ENCODE measurements at places on chromosomes 6 and 20.
A peak's percentile ranks its signal among the peaks of the same experiment; 100 is the strongest.

DNA sequence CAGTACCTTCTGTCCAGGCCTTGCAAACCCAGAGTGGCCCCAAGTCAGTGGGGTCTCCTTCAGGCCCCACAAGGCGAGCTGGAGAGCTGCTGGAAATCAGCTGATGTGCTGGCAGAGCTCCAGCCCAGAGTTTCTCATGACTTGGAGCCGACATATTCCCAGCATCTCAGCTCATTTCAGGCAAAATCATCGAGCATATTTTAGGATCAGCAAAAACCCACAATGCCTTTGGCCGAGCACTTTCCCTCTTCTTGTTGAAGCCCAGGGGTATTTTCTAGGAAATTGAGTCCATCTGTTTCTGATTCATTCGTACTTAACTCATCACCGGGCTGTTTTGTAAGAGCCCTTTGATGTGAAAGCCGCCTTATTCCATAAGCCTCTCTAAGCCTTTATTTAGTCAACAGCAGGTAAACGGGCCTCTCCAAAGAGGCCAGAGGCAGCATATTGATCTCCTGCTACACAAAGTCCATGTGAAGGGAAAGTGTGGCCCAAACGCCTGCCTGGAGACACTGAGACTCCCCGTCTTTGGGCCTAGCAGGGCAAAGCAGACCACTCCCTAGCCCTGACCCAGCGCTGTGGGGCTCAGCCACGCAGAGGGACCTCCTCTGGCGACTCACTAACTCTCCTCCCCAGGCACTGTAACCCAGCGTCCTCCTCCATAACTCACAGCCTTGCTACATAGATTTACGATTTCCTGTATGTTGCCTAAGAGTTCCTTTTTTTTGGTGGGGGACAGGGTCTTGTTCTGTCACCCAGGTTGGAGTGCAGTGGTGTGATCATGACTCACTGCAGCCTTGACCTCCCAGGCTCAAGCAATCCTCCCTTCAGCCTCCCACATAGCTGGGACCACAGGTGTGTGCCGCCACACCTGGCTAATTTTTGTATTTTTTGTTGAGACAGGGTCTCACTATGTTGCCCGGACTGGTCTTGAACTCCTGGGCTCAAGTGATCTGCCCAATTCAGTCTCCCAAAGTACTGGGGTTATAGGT lies 12.1 kb upstream of the C20orf203 start:
- no peak for DNase-seq

- no peak for DNase-seq
Measured at GRCh38 chr6:122128445-122128844, 271.0 kb upstream of the HSF2 start.

DNA sequence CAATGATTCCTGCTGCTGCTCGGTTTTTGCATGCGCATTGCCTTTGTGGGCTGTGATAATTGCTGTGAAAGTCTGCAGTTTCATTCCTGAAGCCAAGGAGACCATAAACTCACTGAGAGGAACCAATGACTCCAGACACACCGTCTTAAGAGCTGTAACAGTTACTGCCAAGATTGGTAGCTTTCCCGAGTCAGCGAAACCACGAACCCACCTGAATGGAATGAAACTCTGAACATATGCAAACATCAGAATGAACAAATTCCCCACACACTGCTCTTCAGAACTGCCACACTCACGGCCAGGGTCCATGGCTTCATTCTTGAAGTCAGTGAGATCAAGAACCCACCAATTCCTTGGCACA lies 37.7 kb downstream of the TRIM27 start:
- DNase-seq, result no peak

GRCh38 chr6:131807321-131807643 lies 538 bp upstream of the ENPP1 start:
- DNase-seq, result no peak

GRCh38 chr20:35093267-35093884 lies 769 bp upstream of the TRPC4AP start:
- DNase-seq, result no peak

GRCh38 chr6:111837641-111838500 lies 35.4 kb downstream of the FYN start:
- peak; percentile 85 for DNase-seq

GRCh38 chr6:73520688-73521350 lies at the start of gene EEF1A1:
Gene EEF1A1, minus strand, starts transcription at chr6:73521032. Its CDS starts 1,006 bp downstream, at chr6:73520026.
- peak; percentile 98 for DNase-seq

GRCh38 chr6:140541288-140541687 lies 1166.8 kb upstream of the CITED2 start:
- no peak for DNase-seq

- DNase-seq, result no peak
Measured at GRCh38 chr20:20273286-20273685, 94.6 kb upstream of the INSM1 start.

GRCh38 chr6:106158816-106159215 lies 72.7 kb downstream of the PRDM1 start:
- no peak for DNase-seq

DNA sequence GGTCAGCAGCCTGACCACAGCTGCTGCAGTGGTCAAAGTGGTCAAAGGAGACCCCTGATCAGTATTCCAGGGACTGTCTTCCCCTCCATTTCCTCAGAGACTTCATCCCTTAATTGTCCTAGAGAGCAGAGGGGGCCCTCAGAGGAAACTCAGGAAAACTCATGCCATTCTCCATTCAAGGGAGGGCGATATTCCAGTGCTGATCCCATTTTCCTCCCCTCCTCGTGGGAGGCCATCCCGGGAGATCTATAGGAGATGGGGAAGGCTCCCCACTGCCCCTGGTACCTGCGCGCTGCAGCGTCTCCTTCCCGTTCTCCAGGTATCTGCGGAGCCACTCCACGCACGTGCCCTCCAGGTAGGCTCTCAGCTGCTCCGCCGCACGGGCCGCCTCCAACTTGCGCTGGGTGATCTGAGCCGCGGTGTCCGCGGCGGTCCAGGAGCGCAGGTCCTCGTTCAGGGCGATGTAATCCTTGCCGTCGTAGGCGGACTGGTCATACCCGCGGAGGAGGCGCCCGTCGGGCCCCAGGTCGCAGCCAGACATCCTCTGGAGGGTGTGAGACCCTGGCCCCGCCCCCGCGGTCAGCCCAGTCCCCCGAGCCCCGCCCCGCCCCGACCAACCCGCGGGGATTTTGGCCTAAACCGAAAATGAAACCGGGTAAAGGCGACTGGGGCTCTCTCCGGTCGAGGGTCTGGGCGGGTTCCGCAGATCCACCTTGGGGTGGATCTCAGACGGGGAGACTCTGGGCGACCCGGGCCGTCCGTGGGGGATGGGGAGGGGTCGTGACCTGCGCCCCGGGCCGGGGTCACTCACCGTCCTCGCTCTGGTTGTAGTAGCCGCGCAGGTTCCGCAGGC lies 878 bp downstream of the HLA-C start:
- no peak for DNase-seq

DNA sequence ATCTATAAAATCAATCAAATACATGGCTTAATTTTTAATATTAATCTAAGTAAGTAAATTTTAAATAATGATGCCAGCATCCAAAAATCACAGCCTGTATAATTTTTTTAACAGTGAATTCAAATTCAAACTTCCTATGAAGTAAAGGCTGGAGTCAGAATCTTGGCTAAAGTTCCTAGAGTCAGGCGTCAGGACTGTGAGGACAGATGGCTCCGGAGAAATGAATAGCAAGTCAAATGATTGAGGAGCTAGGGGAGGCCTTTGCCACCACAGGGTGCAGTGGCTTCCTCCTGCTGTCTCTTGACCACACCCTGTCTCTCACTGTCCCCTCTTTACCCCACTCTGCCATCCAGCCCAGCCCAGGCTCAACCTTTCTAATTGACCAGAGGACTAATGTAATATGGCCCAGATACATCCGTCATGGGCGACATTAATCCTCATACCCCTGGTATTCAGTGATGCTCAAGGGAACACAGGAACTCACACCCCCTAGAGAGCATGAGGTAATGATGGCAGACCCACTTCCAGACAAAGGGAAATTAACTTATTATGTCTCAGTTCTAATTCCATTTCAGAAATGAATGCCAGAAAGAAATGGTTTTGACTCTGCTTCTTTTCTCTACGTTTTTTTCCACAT lies 53.4 kb downstream of the OPRM1 start:
- DNase-seq, result no peak

- no peak for DNase-seq
Measured at GRCh38 chr20:39170896-39171463, 208.8 kb downstream of the DHX35 start.

GRCh38 chr20:4967752-4968477 lies 33.4 kb downstream of the SLC23A2 start:
- no peak for DNase-seq

DNA sequence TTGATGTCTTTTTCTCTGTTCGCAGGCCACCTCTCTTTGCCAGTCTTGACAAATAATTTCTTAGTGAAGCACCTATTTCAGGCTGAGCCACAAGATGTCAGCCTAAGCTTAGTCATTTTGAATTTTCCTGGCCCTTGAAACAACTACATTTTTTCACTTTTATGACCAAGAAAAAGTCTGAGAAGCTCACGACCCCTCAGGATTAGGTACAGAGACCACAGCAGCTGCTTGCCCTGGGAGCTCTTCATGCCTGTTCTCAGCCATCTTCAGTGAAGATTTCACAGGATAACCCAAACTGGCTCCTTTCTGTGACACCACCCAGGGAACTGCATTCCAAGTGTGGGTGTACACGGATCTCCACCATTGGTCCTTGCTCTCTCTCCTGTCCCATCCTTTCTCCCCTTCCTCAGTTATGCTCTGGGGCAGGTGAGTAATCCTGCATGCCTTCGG lies 38.4 kb upstream of the SPTLC3 start:
- DNase-seq, result no peak

DNA sequence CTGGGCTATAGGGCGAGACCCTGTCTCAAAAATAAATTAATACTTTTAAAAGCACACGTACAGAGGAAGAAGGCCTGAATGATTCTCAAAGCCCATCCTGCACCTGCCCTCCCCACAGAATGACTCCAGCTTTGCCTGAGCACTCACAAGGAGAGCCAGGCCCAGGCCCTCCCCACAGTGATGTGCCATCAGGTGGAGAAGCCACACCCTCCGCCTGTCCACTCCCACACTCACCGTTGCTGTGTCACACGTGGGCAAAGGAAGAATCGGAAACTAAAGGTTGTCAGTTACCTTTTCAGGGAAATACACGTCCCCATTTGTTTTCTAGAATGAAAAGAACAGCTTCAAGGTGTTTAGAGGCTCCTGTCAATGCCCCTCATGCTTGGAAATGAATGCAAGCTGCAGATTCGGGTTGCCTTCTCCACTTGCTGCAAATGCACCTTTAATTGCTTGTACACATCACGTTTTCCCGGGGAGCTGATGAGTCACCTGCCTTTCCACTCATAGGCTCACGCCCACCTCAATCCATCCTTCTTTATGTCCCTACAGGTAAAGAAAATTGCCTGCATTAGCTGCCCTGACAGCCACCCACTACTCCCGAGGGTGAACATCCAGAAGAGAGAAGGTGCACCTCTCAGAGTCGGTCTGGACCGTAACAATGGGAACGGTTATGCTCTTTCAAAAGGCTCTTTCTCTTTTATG lies 45.5 kb upstream of the AFDN start:
- no peak for DNase-seq

DNA sequence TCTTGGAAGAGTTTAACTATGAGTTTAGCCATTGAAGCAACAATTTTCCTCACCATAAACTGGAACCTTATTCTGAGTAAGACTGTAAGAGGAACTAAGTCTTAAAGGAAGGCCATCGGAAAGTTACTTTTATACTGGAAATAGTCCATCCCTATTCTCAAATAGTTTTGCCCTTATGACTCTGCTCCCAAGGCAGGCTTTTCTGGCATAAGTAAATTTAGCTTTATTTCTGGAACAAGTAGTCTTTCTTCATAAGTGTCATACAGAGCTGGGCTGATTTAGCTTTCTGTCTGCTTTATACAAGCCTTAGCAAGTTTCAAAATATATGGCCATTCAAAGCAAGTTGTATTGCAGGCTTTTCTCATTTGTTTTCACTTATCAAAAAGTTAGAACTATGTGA lies 328.1 kb downstream of the HACE1 start:
- no peak for DNase-seq

GRCh38 chr20:54651252-54651651 lies 175.9 kb downstream of the DOK5 start:
- DNase-seq, result no peak

- no peak for DNase-seq
Measured at GRCh38 chr6:56938649-56939191, 16.2 kb upstream of the BEND6 start.

DNA sequence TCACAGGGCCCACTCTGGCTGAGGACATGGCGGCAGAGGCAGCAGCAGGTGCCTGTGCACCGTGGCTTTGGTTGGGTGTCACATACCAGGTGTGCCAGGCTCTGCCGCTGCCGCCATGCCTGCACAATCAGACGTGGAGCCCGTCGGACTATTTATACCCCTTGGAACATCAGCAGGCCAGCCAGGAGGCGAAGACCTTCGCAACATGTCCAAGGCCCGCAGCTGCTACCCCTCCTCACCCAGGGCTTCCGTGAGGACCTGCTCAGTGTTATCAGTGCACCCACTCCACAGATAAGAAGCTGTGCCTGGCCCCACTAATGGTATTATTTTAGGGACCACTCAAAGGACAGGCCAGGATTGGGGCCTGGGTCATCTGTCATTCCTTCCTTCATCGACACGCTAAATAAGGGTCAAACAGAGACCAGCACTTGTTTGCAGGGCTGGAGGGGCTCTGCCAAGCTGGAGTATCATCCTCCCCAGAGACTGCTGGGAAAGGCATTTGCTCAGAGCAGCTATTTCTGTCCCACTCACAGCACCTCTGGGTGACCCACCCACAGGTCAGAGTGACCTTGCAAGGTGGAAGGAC lies 109.2 kb downstream of the BMP7 start:
- DNase-seq, result no peak

DNA sequence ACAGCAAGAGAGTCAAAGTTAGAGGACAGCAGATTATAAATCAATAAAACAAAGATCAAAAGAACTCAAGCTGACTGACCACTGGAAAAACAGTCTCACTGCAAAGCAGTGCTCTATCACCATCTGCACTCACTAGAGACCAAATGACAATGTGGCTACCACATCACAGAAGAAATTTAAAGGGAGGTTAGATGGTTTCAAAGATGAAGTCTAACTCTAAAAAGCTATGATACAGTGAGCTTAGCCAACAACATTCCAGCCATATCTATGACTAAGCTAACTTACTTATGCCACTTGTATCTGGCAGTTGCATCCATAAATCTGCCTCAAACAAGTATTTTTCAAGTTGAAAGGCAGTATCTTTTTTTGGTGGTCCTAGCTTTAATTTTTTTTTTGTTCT lies 68.6 kb downstream of the ARHGAP18 start:
- no peak for DNase-seq

DNA sequence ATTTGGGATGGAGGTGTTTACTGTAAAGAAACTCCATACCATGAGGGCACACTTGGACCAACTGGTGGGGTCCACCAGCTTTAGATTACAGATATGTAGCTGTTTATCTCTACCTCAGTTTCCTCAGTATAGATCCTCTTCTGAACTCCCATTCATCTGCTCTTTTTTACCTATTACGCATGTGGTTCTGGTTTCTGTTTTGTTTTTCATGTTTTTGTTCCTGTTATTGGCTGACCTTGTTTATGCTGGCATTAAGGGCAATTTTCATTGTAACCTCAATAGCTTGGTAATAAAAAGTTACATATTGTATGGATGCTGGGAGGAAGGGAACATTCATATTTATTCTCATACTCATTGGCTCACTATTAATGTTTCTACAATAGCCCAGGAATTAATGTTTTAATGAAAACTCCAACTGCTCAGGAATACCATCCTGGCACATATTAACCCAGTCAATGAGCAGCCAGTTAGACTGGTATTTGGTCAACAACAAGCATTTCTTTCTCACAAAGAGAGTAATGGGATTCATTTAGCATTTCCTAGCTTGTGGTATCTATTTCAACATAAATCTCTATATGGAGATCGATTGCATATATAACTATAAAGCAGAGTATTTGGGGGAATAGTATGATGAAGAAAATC lies 83.8 kb upstream of the FAM184A start:
- DNase-seq, result no peak

Measured in GM12878 (cell line).